CD4-positive, alpha-beta T cell treated with Interleukin-12 subunit alpha and Interleukin-12 subunit beta, for 1 hour (primary cell): ENCODE measurements at places on chromosomes 16 and 17.

GRCh38 chr16:2765462-2766404 lies 11.3 kb downstream of the ELOB start:
- DNase-seq = no peak

DNA sequence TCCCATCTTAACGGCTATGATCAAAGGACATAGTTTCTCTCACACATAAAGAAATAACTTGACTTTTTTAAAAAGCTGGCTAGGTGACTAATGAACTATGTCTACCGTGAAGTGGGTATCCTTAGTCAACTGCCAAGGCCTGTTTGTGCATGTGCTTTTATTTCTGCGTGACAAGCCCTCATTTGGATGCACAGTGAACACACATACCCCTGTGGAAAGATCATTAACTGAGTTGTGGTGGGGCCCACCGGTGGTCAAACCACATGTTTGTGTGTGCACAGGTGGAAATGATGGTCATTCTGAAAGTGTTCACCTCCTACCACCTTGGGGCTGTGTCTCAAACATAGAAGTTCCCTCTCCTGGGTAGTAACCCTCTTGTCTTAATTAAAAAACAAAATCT lies 256.1 kb upstream of the SALL1 start:
- DNase-seq = no peak

DNA sequence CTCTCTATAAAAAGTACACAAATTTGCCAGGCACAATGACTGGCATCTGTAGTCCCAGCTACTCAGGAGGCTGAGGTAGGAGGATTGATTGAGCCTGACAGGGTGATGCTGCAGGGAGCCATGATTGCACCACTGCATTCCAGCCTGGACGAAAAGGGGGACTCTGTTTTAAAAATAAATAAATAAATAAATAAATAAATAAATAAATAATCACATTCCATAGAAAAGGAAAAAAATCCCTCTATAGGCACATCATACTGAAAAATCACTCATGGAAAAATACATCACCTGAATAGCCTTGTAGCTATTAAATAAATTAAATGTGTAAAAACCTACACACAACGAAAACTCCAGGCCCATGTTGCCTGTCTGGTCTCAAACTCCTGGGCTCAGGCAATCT lies 56.4 kb downstream of the CPPED1 start:
- DNase-seq = no peak

DNA sequence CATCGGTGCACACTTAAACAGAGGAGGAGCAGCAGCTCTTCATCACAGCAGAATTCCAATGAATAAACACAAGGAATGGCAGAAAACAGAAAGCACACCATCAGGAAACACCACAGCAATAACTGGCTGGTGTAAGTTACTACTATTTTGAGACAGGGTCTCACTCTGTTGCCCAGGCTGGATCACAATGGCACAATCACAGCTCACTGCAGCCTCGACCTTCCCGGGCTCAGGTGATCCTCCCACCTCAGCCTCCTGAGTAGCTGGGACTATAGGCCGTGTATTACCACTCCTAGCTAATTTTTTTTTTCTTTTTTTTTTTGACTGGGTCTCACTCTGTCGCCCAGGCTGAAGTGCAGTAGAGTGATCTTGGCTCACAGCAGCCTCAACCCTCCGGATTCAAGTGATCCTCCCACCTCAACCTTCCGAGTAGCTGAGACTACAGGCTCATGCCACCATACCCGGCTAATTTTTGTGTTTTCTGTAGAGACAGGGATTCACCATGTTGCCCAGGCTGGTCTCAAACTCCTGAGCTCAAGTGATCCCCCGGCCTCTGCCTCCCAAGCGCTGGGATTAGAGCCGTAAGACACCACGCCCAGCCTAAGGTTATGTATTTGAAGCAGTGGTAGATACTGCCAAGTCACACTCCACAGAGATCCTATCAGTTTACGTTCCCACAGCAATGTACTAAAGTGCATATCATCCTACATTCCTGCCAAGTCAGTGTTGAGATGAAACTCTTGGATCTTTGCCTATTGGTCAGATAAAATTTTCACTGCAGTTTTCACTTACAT lies 20.7 kb downstream of the TRAP1 start:
- DNase-seq = no peak

DNA sequence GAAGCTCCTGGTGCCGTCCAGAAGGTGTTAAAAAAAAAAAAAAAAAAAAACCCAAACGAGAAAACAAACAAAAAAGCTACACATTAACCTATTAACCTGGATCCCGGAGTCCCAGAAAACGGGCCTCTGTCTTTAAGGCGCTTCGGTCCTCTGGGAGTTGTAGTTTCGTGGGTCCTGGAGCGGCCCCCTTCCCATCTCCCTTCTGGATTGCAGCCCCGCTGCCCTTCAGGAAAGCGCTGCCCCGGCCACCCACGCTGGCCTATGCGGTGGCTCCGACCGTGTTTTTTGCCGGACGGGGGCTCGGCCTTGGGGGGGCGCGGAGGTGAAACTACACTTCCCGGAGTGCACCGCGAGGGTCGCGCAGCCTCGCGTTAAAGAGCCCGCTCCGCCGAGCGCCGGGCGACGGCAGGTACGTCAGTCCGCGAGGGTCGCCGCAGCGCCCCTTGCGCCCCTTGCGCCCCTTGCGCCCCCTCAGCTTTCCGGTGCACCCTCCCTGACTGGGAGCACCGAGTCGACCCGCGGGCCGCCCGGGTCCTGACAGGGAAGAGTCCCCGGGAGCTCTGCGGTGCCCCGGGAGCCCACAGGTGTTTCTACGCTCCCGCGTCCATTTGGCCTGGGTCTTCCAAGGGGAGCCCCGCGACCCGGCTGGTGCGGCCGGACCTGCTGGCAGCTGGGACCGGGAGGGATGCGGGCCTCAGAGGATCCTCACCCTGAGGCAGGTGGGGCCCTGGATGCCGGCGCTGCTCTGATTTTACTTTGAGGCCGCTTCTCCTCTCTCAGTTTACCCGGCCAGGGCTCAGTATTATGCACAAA lies at the start of gene FCSK:
TSS of gene FCSK (plus strand) at position 374 of the 813 bp plus-strand sequence. CDS start 8,596 bp downstream, outside the sequence.
- peak; percentile 71 for DNase-seq

GRCh38 chr17:50163843-50164696 lies 1.7 kb upstream of the SGCA start:
- DNase-seq = no peak

GRCh38 chr16:73145166-73145880 lies 97.4 kb upstream of the ZFHX3 start:
- DNase-seq = no peak

GRCh38 chr16:88510091-88510994 lies 57.3 kb downstream of the ZFPM1 start:
- DNase-seq = no peak

- DNase-seq = peak; percentile 83
These were observed 5.5 kb upstream of the SLC25A35 start for GRCh38 chr17:8300627-8301242.

GRCh38 chr17:81397314-81398175 lies 2.3 kb downstream of the BAHCC1 start:
- no peak for DNase-seq
